Stimulated activated CD4-positive, alpha-beta T cell treated with anti-CD3 and anti-CD28 coated beads, Interleukin-1b, Interleukin-23, amount 100 ng/mL, for 1 hour (primary cell): ENCODE measurements at places on chromosomes 4 and X.

GRCh38 chrX:94977986-94978385, 1304.0 kb downstream of the FAM133A start:
- DNase-seq, result no peak

DNA sequence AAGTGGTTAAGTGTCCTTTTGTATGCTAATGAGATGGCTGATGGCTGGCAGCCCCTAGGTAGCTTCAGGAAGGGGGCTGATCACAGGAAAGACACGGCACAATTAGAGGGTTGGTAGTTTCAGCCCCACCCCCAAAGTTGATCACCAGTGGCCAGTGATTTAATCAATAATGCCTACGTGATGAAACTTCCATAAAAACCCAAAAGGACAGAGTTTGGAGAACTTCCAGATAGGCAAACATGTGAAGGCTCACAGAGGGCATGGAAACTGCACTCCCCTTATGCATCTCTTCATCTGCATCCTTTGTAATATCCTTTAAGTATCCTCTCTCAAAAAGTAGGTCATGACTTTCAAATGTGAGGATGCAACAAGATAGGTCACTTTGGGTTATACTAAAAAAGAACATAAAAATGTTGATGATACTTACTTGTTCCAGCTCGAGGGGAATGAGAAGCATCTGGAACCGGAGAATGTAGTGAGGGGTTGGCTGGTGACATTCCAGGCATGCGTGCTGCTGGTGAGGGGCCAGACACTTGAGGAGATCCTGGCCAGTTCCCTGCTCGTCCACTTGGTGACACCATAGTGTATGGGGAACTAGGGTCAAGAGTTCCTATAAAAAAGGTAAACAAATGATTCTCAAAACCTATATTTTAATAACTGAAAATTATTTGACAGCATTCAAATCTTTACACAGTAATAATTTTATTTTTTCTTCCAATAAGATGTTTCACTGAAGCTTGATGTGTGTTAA, 16.7 kb upstream of the CXorf38 start:
- no peak for DNase-seq

GRCh38 chr4:88005076-88005475, 2.4 kb upstream of the PKD2 start:
- no peak for DNase-seq

GRCh38 chr4:42638321-42638720, 18.6 kb downstream of the ATP8A1 start:
- no peak for DNase-seq

DNA sequence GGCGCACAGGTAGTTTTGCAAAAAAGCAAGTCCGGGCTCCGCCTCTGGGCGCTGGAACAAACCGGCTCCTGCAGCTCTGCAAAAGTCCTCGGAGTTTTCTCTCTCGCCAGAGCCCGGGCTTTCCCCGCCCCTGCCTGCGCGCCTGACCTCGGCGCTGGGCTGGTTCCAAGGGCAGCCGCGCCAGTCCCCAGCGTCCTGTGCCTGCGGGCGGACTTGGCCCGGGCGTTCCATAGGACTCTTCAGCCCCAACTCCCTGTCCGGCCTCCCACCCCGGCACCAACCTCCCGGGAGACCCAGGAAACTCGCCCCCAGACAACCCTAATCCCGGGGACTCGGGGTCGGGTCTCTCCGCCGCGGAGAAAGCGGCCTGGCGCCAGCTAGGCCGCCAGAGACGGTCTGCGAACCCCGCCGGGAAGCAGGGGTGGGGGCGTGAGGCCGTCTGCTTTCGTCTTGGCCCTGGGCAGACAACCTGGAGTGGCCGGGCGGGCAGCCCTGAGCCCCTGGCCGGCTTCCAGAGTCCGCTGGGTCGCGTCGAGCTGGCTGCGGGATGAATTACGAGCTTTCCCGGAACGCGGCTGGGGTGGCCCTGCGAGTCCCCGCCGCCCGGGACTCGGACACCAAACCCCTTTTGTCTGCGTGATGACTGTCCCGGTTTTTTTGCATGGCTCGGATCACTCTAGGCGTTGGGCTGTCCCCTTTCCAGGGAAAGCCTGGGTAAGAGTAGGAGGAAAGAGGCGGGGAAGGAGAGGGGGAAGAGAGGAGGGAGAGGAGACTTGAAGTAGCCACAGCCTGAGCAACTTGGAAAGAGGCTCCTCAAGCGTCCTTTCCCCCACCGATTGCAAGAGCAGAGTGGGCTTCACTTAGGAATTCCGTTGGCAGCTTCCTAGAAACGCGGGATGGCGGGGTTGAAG, 916 bp downstream of the MXRA5 start:
- DNase-seq, result no peak

DNA sequence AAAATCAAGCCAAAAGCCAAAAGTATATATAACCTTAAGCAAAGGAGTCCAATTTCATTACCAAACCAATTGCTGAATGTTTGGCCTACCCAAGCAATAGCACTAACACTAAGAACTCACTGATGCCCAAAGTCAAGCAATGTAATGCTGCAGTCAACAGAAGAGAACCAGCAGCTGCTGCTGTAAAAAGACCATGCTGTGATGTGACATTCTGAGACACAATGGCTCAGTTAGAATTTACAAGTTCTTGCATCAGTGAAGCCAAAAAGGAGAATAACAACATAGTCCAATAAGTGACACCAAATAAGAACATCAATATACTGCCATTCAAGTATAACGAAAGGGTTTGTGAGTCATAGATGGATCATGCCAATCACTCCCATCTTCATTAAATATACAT, 514.0 kb upstream of the DIAPH2 start:
- DNase-seq, result no peak

DNA sequence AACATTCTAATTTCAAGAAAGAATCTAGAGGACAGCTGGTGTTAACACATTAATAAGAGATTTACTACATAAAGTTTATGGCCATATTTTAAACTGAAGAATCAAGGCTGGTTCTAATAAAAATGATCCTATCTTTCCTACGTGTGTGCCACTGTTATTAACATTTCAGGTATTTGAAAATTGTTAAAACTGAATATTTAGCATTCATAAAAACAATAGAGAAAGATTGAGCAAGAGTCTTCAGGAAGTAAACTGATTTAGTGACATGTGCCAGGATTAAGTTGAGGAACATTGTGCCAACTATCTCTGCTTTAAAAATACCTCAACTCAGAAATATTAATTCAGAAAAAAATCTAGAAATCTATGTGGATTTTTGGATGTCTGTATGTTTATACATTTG, 810.1 kb downstream of the FAT4 start:
- DNase-seq, result no peak

- DNase-seq, result no peak
These were observed 3.1 kb upstream of the FGB start for GRCh38 chr4:154559494-154560418.

GRCh38 chrX:10537308-10537707, 83.1 kb downstream of the MID1 start:
- no peak for DNase-seq

DNA sequence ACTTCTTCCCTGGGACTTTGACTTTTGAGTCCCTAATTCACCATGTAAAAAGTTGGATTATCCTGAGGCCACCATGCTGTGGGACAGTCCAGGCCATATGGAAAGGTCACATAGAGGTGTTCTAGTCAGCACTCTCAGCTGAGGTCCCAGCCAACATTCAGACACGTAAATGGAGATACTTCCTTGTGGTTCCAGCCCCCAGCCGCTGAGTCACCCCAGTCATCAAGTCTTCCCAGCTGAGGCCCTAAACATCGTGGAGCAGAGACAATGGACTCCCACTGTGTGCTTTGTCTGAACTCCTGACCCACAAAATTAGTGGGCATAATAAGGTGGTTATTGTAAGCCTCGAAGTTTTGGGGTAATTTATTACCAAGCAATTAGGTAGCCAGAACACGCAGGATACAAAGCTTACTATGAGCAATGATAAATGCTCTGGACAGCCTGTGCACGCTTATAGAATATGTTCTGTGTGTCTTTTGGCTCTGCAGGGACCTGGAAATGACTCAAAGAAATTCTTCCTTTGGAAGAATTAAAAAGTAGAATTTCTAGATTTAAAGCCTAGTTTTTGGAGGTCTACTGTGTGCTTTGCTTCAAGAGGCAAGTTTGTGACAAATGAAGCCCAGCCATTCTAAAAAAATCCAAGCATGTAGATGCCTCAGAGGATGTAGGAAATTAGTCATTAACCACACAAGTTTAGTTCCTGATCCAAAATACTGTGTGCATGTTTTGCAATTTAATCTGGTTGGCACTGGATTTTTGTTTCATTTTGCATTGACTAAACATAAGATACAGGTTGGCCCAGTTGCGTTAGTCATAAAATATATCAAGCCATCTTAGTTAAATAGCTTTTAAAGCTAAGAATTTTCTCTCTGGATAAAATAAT, 33.2 kb upstream of the SLC9A7 start:
- DNase-seq, result no peak

GRCh38 chr4:81675791-81676393, 204.2 kb upstream of the RASGEF1B start:
- no peak for DNase-seq

GRCh38 chrX:148354916-148355315, 145.5 kb upstream of the AFF2 start:
- DNase-seq, result no peak

GRCh38 chrX:903116-903515, 272.5 kb downstream of the SHOX start:
- DNase-seq, result no peak
